Astrocyte (in vitro differentiated cells and primary cell): ENCODE measurements at places on chromosomes 7 and 10. TPM values are rescaled to one million over a fixed set of nuclear protein-coding genes. Genes with fewer than 3 reads are reported as not detected.

- no peaks in the 10 kb centered on the region for H3K36me3 ChIP-seq
- H3K4me3 ChIP-seq = no peak overlapping the region
- H3K27me3 ChIP-seq = no peaks in the 10 kb centered on the region
- peaks cover 42% of the 10 kb centered on the region for H3K4me1 ChIP-seq
- DNase-seq = no peak
- no peak overlapping the region for H3K27ac ChIP-seq
These were observed 112.0 kb downstream of the GRK5 start for GRCh38 chr10:119319161-119319919.

DNA sequence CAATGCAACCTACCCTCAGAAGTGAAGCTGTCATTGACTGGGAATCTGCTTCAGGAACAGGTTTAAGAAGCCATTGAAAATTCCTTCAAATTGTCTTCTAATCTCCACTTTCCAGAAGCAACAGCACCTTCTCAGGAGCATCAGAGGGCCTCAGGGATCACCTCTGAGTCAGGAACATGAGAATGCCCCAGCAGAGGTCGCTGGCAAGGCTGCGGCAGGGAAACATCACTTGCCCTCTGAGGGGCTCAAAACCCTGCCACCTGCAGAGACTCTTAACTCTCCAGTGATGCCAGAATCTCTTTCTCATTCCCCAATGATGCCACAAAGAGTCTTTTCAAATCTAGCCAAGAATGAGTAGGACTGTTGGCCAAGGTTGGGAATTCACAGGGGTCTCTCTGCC is 5.9 kb upstream of the MAPK8 start:
- H3K27ac ChIP-seq = no peak overlapping the region
- H3K36me3 ChIP-seq = no peaks in the 10 kb centered on the region
- H3K27me3 ChIP-seq = peaks cover 8% of the 10 kb centered on the region
- no peaks in the 10 kb centered on the region for H3K4me1 ChIP-seq
- no peak overlapping the region for H3K4me3 ChIP-seq

- DNase-seq = peak; percentile 61
- no peak overlapping the region for H3K4me3 ChIP-seq
- no peaks in the 10 kb centered on the region for H3K27me3 ChIP-seq
- peaks cover 8% of the 10 kb centered on the region for H3K36me3 ChIP-seq
These were observed 306.2 kb downstream of the BICC1 start for GRCh38 chr10:58818900-58819299.

GRCh38 chr10:115762029-115762428 is 511.0 kb downstream of the GFRA1 start:
- H3K4me1 ChIP-seq = no peaks in the 10 kb centered on the region
- no peak overlapping the region for H3K4me3 ChIP-seq
- peak; percentile 25 for DNase-seq
- no peaks in the 10 kb centered on the region for H3K36me3 ChIP-seq

FAM25G gene
- not detected in 2 replicates for total RNA-seq

ENO4 gene
- total RNA-seq = 0.52 and 1.4 TPM in 2 replicates

EMX2 gene
- not detected in 2 replicates for total RNA-seq
